8988T (cell line): ENCODE measurements at places on chromosomes 1 and 21.

GRCh38 chr1:9302745-9303524 lies 10.2 kb downstream of the SPSB1 start:
- DNase-seq: no peak

GRCh38 chr1:43531107-43531905 lies 623 bp downstream of the PTPRF start:
- DNase-seq: peak; percentile 56

DNA sequence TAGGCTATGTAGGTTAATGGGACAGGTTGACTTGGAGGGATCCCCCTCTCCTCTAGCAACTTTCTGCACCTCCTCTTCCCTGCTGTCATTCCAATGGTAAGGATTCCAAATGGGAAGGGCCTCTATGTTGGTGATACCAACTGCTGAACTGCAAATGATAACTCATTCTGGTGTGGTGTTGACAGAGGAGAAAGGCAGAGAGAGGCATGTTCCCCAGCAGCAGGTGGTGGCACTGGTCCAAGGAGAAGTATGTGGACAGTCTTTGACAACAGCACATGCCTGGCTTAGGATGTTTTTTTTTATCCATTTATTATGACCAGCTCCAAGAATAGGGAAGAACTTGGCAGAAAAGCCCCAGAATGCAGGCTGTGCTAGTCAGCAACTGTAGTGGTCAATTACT lies 19.6 kb upstream of the SPAG17 start:
- no peak for DNase-seq

- DNase-seq: no peak
Observed at GRCh38 chr1:31199949-31200348, 39.7 kb downstream of the NKAIN1 start.

DNA sequence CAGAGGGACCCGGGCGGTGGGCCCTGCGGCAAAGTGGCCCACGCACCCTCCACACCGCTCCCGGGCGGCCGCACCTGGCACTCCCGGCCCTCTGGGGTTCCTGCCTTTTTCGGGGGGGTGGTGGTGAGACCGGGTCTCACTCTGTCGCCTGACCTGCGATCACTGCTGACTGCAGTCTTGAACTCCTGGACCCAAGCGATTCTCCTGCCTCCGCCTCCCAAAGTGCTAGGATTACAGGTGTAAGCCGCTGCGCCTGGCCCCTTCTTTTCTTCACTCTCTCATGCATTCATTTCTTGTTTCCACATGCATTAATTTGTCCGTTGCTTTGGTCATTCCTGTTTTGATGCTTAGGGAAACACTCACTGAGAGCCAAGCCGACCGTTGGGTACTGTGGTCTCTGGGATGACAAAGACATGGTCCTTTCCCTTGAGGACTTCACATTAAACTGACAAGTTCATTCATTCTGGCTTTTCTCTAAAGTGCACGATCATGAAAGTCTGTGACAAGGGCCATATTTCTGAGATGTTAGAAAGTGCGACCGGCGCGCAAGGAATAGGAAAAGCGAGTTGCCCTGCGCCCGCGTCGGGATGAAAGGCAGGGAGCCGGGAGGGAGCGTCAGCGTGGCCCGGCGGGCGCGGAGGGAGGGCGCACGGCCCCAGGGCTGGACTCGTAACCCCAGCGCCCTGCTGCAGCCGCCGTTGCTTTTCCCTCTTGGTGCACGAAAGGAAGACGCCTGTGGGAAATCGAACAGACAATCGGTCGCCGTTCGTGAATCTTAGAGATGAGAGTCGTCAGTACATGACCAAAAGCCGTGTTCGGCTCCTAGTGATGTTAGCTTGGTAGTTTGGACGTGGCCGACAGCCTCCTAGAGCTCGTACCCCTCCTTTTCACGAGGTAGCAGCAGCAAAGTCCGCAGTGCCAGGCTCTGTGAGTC lies 1.0 kb upstream of the MCOLN2 start:
- no peak for DNase-seq

GRCh38 chr1:11098931-11099309 lies 749 bp downstream of the EXOSC10 start:
- DNase-seq: no peak

DNA sequence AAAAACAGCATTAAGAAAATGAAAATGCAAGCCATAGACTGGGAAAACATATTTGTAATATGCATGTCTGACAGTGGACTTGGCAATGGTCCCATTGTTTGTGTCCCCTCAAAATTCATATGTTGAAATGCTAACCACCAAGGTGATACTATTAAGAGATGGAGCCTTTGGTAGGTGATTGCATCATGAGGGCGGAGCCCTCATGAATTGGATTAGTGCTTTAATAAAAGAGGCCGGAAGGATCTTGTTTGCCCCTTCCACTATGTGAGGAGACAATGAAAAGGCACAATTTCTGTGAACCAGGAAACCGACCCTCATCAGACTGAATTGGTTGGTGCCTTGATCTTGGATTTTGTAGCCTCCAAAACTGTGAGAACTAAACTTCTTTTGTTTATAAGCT lies 232.3 kb downstream of the GPR52 start:
- DNase-seq: no peak
